Ascending aorta (tissue), 2 donors: ENCODE measurements at places on chromosomes 1 and 21.

DNA sequence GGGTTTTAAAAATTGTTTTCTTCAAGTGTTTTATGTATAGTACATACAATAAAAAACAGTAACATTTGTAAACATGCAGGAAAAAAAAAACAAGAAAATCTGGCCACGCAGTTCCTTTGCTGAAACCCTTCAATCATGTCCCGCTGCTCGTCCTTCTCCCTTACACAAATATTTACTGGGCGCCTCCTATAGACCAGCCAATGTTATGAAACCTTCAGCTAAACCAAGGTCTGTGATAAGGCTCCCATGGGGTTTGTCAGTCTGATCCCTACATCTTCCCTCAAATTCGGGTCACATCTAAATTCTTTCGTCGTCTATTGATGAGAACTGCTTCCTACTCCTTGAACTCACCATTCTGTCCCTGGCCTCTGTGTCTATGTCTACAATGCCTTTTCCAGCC is 583.9 kb downstream of the SMYD3 start:
- no peak for DNase-seq

GRCh38 chr1:110638058-110638457 is 31.9 kb upstream of the KCNA2 start:
- no peak for DNase-seq

DNA sequence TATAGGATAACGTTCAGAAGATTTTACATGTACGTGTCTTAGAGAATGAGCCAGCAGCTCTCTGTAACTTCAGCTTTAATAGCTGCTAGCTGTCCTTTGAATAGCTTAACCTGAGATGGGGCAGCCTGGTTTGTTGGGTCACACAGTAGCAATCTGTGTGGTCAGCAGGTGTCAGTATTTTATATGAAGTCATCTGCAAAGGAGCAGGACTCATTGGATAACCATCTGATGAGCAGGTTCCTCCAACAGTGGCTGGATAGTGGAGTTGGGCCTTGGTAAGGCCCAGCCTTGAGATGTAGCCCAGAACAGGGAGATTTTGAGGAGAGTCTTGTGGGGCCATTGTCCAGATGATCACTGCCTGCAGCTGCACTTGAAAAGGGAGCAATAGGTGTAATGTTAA is 6.4 kb downstream of the GSTM5 start:
- DNase-seq = no peak

- DNase-seq = no peak
Observed at GRCh38 chr1:4118746-4119515, 218.9 kb upstream of the C1orf174 start.

DNA sequence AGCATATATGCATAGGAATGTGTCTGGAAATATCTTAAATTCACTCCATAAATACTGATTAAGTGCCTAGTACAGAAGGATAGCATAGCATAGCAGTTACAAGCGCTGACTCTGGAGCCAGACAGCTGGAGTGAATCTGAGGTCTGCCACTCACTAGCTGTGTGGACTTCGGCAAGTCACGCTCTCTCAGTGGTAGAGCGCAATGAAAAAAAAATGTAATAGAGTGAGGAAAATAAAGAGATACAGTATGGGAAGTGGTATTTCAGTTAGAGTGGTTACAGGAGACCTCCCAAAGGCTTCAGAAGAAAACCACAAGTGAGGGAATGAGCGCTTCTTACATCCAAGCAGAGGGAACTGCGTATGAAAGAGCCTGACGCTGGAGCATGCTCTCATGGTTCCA is 338.9 kb upstream of the PRMT6 start:
- no peak for DNase-seq

GRCh38 chr1:185795181-185795580 is 61.0 kb downstream of the HMCN1 start:
- DNase-seq = no peak

DNA sequence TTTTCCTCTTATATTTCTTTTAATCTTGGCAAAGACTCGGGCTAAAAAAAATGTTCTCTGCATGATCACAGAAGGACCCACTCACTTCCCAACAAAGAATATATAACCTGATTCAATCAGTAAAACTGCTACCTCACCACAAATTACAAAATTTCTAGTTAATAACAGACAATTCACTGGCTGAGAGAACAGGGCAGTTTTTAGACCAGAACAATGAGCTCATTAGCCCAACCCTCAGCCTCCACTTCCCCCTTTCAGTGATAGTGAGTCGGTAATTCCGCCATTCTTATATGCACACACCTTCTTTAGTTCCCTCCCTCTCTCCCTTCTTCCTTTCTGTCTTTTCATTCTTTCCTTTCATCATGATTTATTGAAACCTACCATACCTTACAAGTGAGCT is 8.9 kb downstream of the SIPA1L2 start:
- no peak for DNase-seq

- DNase-seq = no peak
Observed at GRCh38 chr1:162191396-162192305, 122.2 kb downstream of the NOS1AP start.

GRCh38 chr1:228013935-228014930 is 7.4 kb downstream of the WNT3A start:
- no peak for DNase-seq

DNA sequence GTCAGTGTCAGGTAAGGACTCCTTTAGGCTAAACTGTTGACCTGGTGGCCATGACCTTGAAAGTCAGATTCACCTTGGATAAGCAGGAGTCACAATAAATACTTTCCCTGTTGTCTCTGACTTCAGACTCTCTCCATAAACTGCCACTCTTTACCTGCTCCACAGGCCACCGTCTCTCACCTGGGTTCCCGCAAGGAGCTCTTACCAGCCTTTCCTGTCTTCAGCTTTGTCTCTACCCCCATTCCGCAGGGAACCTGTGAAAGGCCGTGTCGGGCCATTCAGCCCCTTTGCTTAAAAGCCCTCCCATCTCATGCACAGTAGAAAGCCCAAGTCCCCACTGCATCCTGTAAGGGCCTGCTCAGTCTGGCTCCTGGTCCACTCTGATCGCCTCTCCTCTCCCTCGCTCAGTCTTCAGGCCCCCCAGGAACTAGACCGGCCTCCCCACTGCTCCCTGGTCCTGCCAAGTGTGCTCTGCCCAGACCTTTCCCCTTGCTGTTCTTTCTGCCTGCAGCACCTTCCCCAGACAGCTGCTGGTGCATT is 79.5 kb downstream of the ACTL8 start:
- DNase-seq = no peak

- no peak for DNase-seq
Observed at GRCh38 chr1:176338877-176339276, 124.1 kb upstream of the PAPPA2 start.

- DNase-seq = no peak
Observed at GRCh38 chr1:205353612-205354011, 3.1 kb downstream of the KLHDC8A start.

DNA sequence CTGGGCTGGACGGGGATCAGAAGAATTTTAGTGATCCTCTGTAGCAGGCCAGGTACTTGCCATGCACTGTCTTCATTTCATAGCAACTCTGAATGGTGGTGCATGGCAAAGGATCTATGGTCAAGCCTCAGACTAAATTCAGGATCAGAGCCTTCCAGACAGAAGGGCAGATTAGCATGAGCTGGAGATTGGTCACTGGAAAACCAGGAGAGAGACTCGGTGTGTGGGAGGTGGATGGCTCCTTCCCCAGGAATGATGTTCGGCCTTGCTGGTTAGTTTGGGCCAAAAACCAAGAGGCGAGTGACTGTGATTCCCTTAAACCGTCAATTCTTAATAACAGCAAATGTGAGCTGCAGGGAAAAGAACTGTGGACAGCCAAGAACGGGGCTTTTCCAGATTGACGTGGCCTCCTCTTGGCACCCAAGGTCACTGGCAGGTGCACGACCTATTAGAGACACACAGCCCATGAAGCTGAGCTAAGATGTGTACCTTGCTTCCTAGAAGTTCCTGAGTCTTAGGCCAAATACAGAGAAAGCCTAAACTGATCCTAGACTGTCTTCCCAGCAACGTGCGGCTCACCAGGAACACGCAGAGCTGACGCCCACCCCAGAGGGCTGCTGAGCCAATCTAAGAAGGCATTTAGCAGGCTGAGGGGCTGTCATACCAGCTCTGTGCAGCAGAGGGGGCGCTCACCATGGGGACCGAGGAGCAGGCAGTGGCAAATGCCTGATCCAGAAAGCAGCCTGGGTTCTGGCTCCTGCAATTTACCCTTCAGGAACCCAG is 18.5 kb downstream of the ALDH4A1 start:
- peak; percentile 82 for DNase-seq

- no peak for DNase-seq
Observed at GRCh38 chr1:66446261-66447001, 87.5 kb upstream of the SGIP1 start.

GRCh38 chr1:225258811-225259210 is 169.0 kb downstream of the LBR start:
- DNase-seq = no peak

GRCh38 chr1:116273042-116273783 is 99.8 kb upstream of the ATP1A1 start:
- no peak for DNase-seq

DNA sequence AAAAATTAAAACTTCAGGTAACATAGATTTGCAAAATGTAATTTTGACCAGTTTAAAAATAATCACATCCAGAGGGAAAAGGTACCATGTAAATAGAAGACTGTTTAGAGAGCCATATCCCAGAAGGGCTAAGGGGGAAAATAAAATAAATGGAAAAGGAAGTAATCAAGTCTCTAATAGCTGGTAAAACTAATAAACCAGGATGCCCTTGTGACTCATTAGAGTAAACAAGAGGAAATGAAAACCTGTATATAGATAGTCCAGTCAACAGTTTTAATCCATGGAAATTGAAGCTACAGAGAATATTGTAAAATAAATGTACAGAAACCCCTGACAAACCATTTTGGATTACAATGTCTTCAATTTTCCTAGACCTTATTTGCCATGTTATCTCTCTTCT is 698.0 kb upstream of the RGS18 start:
- no peak for DNase-seq

DNA sequence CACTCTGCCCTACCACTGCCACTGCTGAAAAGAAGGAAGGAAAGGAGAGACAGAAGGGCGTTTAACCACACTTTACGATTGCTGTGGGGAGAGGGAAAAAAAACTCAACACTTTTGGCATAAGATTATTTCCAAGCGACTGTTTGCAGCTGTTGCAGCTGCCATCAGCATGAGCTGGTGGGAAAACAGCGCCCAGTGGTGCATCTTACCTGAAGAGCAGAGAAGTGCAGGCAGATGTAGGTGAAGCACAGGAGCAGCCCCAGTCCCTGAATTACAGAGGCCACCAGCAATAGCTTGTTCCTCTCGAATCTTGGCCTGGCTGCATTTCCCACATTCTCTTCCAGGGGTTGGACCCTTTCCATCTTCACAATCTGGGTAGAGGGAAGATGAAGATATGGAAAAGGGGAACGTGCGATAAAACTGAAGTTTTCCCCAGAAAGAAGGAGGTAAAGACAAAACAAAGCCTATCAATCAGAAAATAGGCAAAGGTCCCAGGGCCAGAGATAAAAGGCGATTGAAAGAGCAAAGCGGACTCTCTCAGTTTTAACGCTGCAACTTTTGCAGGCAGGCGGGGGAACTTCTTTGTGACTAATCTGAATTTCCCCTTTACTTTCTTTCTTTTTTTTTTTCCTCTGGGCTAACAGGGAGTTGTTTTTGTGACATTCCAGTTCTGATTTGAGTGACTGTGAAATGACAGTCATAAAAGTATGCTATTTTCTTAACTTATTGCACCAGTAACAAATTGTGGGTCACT is at the start of gene TNFSF4:
Gene TNFSF4, minus strand, starts transcription at position 516 of the 753 bp plus-strand sequence. Its CDS starts 155 bp downstream, at position 361.
- DNase-seq = no peak

DNA sequence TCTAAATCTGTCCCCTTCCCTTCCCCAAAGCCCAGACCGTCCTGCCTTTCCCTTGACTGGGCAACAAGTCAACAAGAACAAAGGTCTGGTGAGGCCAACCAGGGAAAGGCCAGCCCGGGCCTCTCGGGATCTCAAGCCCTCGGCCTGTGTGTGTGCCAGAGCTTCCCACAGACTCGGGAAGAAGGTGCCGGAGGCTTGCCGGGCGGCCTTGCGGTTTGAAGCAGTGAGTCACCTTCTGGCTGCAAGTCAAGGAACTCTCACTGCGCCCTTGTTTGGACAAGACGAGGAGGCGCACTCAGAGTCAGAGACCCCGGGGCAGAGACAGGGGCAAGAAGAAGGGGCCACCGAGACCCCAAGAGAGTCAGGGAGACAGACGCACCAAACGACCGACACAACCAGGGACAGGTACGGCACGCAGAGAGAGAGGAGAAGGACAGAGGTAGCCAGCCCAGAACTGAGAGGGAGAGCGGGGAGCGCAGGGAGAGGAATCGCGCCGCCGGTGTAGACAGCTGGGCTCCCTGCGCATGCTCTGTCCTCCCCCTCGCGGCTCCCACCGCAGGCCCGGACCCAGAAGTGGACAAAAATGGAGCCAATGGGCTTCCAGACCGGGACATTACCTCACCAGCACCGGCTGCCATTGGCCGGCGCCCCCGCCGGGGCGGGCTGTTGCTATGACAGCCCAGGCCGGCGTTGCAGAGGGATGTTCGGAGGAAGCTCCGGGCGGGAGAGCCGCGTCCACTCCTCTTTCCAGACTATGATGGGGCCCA is 66.6 kb upstream of the LAPTM5 start:
- DNase-seq = peak; percentile 98

GRCh38 chr1:37151789-37152188 is 117.5 kb upstream of the GRIK3 start:
- DNase-seq = peak; percentile 13

GRCh38 chr1:29856340-29857114 is 620.2 kb downstream of the PTPRU start:
- DNase-seq = peak; percentile 46

GRCh38 chr1:158020886-158021620 is 27.6 kb downstream of the KIRREL1 start:
- no peak for DNase-seq

DNA sequence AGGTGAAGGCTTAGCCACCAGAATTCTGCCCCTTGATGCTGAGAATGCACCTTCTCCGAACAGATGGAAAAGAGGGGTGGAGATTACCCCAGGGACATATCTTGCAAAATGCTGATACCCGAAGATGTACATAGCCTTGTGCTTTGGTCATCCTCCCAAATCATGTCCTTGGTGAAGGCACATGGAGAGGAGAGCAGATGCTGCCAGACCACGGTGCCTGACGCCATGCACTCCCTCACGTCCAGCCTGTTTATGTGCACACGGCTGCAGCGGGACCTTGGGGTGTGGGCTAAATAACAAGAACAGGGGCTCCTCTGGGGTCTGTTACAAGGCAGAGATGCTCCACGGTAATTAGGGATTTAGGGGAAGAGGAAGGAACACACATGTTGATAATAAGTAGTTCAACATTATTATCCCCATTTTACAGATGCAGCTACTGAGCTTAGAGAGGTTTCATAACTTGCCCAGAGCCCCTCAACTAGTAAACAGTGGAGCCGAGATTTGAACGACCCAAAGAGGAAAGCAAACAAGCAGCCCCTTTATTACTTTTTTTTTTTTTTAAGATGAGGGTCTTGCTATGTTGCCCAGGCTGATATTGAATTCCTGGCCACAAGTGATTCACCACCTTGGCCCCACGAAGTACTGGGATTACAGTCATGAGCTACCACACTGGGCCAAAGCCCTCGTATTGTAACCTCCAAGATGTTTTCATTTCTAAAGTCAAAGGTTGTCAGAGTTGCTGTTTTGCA is 12.9 kb downstream of the EPHX1 start:
- no peak for DNase-seq

- no peak for DNase-seq
Observed at GRCh38 chr1:163535807-163536206, 214.1 kb downstream of the NUF2 start.
